ENCODE measurements at places on chromosomes 4 and X.

GRCh38 chr4:81562093-81562492 is 90.4 kb upstream of the RASGEF1B start:
- no peak for DNase-seq

DNA sequence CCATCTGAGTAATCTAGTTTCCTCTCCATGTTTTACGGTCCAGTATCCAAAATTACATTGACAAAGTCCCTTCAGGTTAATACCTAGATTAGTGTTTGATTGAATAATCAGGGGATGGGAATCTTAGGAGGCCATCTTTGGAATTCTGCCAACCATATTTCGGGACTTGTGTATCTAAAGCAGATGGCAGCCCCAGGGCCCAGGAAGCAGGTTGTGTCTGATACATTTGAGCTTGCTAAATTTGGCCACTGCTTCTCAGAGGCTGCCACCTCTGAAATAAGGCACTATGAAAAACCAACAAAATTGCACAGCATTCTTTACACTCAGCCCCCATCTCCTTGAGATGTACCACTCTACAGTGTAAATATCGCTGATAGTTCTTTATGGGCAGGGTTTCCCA is 102.1 kb downstream of the ASB9 start:
- DNase-seq = no peak

- no peak for DNase-seq
These were observed 1141.8 kb upstream of the PCDH7 start for GRCh38 chr4:29578329-29578728.

- DNase-seq = no peak
These were observed 3.6 kb downstream of the SMIM10L2A start for GRCh38 chrX:135425026-135425965.

- no peak for DNase-seq
These were observed 632 bp upstream of the PCDH7 start for GRCh38 chr4:30719454-30720020.

DNA sequence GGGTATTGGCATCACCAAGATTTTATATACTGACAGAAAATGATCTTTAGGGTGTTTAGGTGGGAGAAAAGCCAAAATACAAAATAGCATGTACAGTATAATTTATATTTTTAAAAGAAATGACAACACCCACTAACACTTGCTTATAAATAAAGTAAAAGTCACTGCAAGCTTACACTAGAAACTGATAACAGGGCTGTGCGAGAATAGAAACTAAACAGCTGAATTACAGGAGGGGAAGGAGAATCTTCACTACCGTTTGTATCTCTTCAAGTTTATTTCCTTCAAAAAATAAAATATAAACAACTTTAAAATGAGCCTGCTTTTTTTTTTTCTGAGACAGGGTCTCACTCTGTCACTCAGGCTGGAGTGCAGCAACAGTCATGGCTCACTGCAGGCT is 22.8 kb downstream of the GRSF1 start:
- DNase-seq = no peak

GRCh38 chr4:95547715-95548471 is 880 bp downstream of the UNC5C start:
- peak; percentile 55 for DNase-seq

GRCh38 chrX:68833855-68834331 is 5.1 kb downstream of the EFNB1 start:
- DNase-seq = peak; percentile 30

GRCh38 chrX:72105436-72105835 is 26.3 kb downstream of the RTL5 start:
- DNase-seq = no peak

DNA sequence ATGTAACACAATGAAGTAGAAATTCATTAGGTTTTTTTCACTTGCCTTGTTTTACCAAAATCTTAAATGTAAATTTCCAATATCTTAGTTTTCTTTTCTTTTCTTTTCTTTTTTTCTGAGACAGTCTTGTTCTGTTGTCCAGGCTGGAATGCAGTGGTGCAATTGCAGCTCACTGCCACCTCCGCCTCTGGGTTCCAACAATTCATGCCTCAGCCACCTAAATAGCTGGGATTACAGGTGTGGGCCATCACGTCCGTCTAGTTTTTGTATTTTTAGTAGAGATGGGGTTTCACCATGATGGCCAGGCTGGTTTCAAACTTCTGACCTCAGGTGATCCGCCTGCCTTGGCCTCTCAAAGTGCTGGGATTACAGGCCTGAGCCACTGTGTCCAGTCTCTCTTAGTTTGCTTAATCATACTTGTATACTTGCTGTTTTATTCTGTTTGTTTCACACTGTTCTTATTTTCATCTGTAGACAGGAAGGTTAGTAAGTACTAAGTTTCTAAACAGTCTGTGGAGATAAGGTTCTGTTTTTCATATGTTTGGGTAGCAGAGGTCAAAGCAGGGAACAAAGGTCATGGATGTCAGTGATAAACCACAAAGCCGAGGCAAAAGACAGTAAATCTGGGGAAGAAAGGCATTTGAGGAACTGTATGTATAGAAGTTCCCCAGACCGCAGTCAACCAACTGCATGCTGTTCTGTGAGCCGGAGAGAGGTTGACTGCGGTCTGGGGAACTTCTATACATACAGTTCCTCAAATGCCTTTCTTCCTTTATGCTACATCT is 129.1 kb downstream of the CBR4 start:
- no peak for DNase-seq

DNA sequence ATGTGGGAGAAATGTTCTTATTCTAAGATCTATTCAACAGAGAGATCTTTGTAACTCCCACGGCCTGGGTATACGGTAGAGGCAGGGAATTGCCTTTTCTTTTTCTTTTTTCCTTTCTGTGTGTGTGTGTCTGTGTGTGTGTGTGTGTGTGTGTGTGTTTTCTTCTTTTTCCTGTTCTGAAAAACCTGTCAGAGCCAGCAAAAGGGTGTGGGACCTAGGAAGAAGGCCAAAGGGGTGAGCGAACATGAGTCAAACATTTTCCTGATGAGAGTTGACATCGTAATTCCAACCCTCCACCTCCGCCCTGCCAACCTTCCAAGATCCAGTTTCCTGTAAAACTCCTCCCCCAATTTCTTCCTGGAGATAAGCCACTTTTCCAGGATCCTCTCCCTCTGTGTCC is 2.8 kb upstream of the CHIC2 start:
- DNase-seq = no peak

GRCh38 chrX:18542905-18543304 is 117.5 kb downstream of the CDKL5 start:
- no peak for DNase-seq

DNA sequence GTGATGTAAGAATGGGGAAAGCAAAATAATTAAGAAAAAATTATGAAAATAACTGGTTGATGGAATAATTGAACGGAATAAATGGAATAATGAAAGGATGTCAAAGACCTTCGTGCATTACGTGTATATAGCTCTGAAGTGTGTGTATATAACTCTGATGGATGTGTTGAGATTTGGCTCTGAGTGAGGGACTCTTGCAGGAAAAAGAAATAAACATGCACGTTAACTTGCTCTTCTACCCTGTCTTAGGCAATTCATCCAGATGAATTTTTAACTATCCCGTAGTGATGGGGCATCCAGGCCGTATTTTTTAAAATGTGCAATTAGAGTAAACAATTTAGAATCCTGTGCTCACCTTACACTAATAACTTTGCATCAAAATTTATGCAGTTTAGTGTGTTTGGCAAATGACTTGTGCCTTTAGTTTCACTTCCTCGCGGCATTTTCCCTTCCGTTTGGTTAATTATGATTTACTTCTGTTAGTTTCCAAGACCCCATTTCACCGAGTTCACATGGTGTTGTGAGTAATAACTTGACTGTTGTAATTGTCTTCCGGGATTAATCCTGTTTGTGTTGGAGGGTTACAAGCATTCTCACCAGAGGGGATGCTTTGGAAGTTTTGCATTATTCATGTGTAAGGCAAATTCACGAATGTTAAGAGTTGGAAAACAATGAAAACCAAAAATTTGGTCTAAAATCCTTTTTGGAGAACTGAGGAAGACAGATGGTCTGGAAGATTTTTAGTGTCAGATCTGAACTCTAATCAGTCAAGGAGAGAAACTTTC is 256.5 kb upstream of the FAT1 start:
- DNase-seq = no peak

GRCh38 chr4:179521952-179522351 is 2079.7 kb upstream of the AGA start:
- DNase-seq = no peak

DNA sequence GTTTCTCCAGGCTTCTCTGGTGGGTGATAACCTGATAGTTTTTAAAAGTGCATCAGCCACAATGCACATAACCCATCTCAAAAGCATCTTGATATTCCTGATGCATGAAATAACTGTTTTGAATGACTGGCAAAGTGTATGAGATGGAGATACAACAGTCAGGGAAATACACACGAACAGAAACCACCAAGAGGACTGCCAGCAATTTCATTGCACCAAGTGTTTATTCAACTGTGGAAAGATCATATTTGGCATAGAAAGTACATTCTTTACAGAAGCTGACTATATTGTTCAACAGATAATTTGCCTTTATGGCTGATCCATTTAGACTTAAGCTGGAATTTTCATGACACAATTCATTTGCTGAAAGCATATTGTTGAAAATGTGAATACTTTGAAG is 139.5 kb downstream of the SLIT2 start:
- no peak for DNase-seq

- DNase-seq = no peak
These were observed 150.7 kb upstream of the SFRP2 start for GRCh38 chr4:153939570-153939969.

- DNase-seq = no peak
These were observed 181.4 kb downstream of the AMELX start for GRCh38 chrX:11474576-11474975.

- no peak for DNase-seq
These were observed 242.4 kb downstream of the ARHGAP24 start for GRCh38 chr4:85717351-85717750.

DNA sequence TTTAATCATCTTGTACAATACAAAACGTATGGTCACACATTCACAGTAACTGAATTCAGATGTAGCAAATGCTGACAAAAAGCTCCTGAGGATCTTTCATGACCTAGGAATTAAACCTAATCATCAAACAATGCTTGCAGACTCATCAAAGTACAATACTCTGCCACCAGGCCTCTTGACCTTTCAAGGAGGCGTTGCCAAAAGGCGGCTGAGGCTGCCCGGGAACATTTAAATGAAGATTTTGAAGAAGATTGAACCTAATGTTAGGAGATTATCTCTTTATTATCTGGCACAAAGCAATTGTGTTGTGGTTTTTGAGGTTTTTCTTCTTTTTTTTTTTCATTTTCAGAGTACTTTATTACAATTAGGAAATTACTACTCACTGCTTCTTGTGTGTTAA is 340.5 kb downstream of the GALNTL6 start:
- no peak for DNase-seq

DNA sequence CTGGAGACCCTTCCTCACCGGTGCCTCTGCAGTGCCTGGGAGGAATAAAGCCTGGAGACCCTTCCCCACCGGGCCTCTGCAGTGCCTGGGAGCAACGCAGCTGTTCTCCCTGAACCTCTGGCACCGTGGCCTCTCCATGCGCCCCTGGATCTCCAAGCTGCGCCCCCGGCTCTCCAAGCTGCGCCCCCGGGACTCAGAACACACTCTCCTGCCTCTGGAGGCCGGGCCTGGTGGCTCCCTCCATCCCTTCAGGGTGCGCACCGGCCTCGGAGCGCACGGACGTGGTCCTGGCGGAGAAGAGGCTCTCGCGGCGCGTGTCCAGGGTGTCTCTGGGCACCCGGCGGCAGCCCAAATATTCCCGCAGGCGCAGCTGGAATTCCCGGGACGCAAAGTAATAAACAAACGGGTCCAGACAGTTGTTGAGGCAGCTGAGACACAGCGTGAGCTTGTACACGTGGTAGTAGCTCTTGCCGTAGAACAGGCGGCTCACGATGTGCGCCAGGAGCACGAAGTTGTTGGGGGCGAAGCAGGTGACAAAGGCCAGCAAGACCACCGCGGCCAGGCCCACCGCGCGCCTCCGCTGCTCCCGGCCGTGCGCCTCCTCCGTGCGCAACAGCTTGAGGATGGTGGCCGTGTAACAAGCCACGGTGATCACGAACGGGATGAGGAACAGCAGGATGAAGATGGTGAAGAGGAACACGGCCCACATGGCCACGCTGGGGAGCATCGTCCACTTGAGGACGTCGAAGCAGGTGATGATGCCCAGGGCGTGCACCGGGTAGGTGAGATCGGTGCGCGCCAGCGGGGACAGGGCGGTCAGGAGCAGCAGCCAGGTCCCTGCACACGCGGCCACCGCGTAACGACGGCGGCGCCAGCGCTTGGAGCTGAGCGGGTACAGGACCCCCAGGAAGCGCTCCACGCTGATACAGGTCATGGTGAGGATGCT is 12.8 kb upstream of the ASMTL start:
- DNase-seq = peak; percentile 56

DNA sequence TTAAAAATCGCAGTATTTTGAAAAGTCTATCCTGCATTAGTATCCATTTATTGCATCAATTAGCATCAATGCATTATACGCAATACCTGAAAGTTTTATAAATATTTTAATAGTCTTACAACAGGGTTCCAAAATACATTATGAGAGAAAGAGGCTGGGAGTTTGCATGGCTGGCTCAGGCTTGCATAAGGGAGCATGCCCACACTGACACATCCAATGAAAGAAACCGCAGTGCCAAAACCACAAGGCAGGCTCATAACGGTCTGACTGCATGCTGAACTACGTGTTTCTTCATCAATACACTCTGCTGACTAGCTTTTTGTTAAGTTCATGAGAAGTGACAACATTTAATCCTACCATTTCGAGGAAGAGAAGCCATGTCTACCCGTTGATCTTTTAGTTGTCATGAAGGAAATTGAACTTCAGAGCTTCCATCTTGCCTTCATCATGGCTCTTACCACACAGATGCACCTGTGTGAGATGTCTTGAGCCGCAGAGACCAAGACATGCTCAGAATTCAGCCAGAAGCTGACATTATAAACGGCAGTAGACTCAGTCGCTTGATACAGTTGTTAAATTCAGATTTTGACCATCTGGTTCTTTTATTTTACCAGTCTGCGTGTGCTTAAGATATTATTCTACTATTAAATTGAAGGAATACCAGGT is 168.8 kb upstream of the FRG1 start:
- no peak for DNase-seq

DNA sequence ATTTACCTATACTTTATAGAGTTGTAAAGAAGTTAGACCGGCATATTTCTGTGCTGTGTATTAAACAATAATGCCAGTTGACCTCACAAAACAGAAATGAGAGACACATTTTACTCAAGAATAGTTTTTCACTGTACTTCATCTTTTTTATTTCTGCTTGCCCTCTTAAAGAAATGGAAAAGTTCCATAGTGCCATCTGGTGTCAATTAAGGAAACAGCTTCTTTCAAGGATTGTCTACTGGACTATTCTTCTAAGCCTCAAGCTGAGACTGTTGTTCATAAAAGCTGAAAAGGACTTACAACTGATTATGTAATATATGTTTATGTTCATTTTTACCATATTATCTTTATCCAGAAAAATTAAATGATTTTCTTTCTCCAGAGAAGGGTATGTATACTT is 1523.7 kb downstream of the ARAP2 start:
- DNase-seq = no peak

DNA sequence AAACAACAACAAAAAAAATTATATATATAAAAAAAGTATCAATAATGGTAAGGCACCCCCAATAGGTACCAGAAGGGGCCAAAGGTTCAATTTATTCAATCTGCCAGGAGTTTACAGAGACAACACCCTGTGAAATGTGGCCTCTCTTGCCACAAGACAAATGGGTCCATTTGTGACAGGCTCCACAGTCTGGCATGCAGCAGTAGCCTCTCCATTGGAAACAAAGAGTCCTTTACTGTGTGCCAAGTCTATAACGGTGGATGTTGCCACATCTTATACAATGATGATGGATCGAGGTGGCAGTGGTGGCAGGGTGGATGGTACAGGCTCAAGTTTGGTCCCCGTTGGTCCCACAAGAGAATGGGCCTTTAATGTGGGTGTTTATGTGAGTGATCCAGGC is 70.1 kb upstream of the SH3RF1 start:
- no peak for DNase-seq

GRCh38 chr4:152160225-152160800 is 375.6 kb downstream of the FBXW7 start:
- DNase-seq = no peak
